CD4-positive, alpha-beta T cell treated with Interleukin-21 for 1 hour (primary cell): ENCODE measurements at places on chromosomes 7 and 10.

GRCh38 chr7:44307301-44307900, 18.0 kb downstream of the CAMK2B start:
- no peak for DNase-seq

DNA sequence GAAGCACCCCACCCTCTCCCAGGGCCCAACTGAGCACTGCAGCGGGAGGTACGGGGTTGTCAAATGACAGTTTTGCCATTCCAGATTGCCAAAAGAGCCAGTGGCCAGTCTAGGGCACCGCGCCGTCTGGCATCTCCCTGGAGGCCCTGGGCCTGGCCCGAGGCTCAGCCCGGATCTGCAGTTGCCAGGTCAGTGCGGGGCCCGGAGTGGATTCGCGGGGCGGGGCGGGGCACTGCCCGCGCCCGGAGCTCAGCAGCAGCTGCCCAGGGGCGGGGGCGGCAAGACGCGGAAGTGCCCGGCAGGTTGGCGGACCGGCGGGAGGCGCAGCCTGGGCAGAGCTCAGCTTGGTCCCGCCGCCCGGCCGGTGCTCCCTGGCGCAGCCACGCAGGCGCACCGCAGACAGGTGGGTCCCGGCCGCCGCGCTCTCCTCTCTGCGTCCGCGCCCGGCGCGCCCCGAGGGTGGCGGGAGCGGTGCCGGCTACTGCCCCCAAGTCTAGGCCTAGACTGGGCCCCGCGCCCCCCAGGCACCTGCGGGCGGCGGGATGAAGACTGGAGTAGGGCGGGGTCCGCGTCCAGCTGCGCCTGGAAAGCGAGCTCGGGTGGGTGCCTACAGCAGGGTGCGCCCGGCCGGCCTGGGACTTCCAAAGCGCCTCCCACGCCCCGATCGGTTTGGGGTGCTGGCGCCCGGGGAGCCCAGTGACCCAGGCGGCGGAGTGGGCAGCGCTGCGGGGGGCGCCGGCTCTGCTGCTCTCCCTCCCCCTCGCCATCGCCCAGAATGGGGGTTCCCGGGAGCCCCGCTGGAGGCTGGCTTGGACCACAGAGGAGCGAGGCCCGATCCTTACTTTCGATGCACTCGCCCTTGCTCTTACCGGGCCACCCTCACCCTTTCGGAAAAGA, at the start of gene IRF5:
Gene IRF5 (plus strand): TSS at position 281 of the 897 bp plus-strand sequence. CDS start 4,155 bp downstream, outside the sequence.
- no peak for DNase-seq

- DNase-seq: no peak
Observed at GRCh38 chr10:8758029-8758428, 703.5 kb downstream of the GATA3 start.

DNA sequence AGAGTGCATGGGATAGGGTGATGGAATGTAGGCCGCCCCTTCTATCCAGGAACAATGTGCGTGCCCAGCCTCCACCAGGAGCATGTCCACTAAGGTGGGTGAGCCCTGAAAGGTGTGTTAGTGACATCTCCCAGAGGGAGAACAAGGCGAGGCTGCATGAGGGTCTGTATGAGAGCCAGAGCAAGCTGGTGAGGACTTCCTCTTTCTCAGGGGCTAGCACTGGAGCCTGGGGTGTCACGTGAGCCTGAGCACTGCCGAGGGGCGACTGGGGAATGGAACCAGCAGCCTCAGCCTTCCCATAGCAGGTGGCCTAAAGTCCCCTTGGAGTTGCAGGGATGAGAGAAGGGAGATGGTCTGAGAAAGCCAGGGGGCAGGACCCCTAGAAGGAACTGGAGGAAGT, 156.3 kb upstream of the COBL start:
- DNase-seq: no peak

GRCh38 chr10:93334901-93335327, 147.2 kb downstream of the MYOF start:
- DNase-seq: no peak

DNA sequence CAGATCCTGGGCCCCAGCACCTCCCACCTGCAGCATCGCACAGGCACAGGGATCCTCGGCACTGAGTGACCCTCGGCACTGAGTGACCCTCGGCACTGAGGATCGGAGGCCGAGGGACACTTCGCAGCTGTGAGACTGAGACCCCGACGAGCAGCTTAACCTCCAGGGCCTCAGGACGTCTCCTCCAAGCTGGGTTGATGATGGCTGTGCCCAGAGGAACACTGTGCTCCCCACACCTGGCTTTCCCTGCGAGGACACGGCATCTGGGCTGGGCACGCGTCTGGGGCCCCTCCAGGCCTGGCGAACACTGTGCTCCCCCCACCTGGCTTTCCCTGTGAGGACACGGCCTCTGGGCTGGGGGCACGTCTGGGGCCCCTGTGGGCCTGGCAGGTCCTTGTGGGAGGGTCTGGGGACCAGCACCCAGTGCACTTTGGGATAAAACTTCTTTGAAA, 158.3 kb upstream of the PPP2R2D start:
- DNase-seq: no peak

- DNase-seq: no peak
Observed at GRCh38 chr7:40833191-40833887, 698.5 kb downstream of the SUGCT start.

DNA sequence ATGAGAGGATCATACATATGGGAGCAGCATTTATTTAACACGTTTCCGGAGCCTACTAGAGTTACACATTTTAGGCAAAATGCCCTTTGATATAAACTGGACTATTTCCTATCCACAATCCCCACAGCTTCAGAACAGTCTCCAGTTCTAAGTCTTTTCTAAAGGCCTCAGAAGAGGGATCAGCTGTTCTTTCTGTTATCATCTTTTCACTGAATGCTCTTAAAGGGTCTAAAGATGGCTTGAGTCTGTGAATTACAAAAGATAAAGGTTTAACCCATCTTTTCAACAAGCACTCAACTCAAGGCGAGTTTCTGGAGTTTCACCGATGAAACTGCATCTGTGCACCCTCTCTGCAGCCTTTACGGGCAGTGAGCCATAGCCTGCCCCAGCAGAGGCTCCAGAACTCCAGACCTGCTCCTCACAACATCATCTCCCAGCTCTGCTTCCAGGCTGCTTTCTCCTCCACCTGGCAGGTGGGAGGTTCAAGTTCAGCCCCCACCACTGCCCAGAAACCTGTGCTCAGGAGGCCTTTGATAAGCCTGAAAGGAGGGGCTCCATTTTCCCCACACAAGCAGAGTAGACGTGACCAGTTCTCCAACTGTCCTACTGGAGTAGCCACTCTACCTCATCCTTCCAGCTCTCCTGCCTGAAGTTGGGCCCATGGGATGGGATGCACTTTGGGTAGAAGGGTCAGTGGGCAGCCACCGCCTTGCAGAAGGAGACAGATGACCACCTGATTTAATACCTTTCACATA, 53.4 kb downstream of the HSPA12A start:
- DNase-seq: no peak
